Mesendoderm (in vitro differentiated cells): ENCODE measurements at places on chromosomes 6 and 20.

DNA sequence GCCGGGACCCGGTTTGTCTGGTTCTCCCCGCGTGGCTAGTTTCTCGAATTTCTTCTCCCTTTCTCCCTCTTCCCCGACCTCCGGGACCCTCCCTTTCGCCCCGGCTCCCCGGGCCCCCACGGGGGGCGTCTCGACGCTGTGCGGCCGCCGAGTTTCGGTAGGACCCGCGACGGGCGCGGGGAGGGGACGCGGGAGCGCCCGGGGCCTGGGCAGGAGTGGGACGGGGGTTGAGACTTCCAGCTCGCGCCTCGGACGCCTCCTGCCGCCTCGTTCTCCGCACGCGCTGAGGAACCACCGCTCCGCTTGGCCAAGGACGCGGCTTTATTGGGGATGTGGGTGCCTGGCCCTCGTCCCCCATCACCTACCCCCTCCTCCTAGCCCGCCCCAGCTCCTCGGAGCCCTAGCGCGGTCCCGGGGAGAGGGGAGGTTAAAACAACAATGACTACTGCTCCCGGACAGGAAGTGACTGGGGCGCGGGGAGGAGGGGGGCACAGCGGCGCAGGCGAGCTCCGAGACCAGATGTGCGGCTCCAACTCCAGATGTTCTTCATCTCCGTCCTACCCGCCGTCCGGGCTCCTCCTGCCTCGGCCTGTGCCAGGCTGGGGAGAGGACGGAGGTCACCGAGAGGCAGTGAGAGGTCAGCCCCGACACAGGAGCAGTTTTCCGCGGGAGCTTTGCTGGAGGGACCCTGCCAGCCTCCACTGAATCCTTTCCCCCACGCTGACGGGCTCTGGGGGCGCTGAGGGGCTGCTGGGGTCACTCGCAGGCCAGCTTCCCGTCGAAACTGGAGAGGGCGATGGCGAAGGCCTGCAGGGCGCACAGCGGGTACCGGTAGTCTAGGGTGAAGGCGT lies 917 bp upstream of the TEAD3 start:
- DNase-seq = peak; percentile 84

GRCh38 chr6:9799582-9799981 lies 615.3 kb downstream of the TFAP2A start:
- DNase-seq = no peak

GRCh38 chr20:50920997-50921396 lies 10.2 kb downstream of the ADNP start:
- no peak for DNase-seq

GRCh38 chr6:85464260-85464644 lies 14.4 kb downstream of the NT5E start:
- DNase-seq = no peak

DNA sequence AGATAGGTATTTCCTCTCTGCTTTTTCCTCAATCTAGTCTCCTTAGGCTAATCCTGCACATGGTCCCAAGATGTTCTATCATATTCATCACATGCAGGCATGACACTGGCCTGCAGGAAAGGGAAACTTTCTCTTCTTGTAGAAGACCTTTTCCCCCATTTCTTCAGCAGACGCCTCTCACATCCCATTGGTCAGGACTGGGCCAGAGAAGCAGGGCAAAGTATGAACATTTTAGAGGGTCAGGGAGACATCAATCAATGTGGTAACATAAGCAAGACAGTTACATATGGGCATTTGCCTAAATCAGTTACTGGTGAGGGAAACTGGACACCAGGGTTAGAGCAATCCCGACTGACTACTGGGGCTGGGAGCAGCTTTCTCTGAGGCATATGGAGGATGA lies 90.1 kb downstream of the CRYBG1 start:
- DNase-seq = no peak

DNA sequence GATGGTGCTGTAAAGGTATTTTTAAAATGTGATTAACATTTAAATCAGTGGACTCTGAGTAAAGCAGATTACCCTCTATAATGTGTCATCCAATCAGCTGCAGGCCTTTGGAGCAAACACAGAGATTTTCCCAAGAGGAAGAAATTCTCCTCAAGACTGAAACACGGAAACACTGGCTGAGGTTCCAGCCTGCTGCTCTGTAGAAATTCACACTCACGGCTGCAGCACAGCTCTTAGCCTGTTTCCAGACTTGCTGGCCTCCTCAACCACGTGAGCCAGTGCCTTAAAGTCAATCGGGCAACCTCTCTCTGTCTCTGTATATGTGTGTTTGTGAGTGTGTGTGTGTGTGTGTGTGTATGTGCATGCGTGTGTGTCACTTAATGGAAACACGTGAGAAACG lies 41.1 kb downstream of the PDE10A start:
- DNase-seq = no peak
